ENCODE measurements at places on chromosomes 2 and 18. TPM values are rescaled to one million over a fixed set of nuclear protein-coding genes. Genes with fewer than 3 reads are reported as not detected.
A peak's percentile ranks its signal among the peaks of the same experiment; 100 is the strongest.

DNA sequence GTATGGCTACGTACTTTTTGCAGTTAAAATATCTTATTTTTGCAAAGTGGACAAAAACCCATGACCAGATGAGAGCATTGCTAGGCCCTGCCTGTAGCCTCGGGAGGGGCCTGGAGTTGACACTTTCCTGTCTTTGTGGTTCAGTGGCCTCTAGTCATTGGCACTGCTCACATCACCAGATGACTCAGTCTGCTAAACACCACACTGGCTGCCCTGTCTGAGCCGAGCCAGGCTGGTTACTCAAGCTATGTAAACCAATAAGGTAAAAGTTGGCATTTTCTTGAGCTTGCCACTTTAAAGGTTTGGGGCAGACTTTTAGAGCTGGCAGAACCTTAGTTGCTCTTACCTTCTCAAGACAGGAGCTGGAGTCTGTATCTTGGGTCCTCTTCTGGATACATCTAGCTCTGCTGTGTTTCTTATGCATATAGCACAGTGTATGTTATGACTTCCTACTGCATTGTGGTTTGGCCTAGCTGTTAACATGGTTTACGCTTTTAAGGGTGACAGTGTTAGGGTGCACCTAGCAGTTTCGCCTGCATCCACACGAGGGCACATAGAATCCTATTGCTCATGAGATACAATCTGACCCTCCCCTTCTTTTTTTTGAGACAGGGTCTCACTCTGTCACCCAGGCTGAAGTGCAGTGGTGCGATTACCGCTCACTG, 76.4 kb downstream of the AP1S3 start:
- H3K27ac ChIP-seq: no peak overlapping the region
- H3K4me1 ChIP-seq: no peaks in the 10 kb centered on the region
- H3K36me3 ChIP-seq: peaks cover 3% of the 10 kb centered on the region
- H3K27me3 ChIP-seq: no peaks in the 10 kb centered on the region
- H3K4me3 ChIP-seq: no peak overlapping the region

The BBS5 gene
- total RNA-seq: 3.0 TPM

DNA sequence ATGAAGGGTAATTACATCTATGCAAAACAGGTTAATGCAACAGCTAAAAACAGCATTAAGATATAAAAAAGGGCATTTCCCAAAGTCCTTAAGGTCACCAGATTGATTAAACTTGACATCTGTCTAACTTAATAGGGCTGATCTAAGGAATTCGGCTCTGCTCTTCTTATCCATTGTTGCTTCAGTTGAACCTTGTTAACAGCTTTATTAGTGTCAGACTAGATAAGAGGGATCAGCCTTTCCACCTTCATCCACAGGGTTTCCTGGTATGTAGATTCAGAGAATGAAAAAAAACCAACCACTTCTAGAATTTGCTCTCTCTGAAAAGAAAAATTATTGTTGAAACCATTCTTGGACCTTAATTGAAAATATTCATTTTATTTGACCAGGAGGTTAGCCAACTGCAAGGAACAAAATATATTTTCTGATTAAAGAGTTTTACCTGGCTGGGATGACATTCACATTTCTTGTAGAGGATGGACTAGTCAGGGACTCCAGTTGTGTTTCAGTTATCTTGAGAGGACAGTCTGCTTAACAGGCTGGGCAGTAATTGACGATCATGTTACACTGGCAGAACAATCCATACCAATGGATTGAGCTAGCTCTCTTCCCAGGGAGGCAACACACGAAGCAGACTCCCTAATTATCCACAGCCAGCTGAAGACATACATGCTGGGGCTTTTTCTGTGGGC, 357.4 kb upstream of the ACVR2A start:
- no peaks in the 10 kb centered on the region for H3K36me3 ChIP-seq
- peaks cover 16% of the 10 kb centered on the region for H3K4me1 ChIP-seq
- DNase-seq: no peak
- no peak overlapping the region for H3K4me3 ChIP-seq

DNA sequence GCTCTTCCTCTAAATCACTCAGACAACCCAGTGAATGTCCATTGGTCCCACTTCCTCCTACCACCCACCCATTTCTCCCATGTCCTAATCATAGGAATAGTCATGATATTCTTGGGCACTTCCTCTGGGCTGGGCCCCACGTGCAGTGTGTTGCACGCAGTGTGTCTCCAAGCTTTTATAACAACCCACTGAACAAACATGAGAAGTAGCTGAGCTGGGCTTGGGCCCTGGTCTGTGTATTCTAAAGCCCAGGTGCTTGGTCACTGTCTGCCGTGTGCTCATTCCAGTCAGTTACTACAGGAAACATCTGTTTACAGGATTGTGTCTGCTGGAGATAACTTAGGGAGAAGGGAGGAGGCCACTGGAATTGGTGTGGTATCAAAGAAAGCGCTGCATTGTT, 64.2 kb upstream of the THOC1 start:
- H3K27me3 ChIP-seq: no peaks in the 10 kb centered on the region
- no peaks in the 10 kb centered on the region for H3K36me3 ChIP-seq
- peak overlapping the region; percentile 50 for H3K27ac ChIP-seq
- no peak overlapping the region for H3K4me3 ChIP-seq
- peaks cover 8% of the 10 kb centered on the region for H3K4me1 ChIP-seq

- no peaks in the 10 kb centered on the region for H3K27me3 ChIP-seq
- no peak overlapping the region for H3K4me3 ChIP-seq
- DNase-seq: no peak
- no peak overlapping the region for H3K27ac ChIP-seq
These were observed 19.7 kb downstream of the CLUL1 start for GRCh38 chr18:616380-616995.

DNA sequence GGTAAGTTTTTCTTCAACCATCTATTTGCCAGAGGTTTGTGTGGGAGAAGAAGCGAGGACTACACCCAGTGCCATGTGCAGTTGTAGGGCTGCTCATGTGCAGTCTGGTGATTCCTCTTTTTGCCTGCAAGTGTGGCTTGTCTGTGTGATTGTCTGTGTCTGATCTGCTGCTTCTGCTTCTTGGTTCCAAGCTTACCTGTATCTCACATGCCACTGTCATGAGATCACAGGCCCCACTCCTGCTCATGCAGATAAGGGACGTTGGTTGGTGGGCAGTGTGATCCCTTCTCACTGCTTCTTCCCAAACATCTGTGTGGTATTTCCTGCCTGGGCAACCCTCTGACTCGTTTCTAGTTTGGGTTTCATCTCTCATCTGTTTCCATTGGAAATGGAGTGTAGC, 27.1 kb downstream of the RRM2 start:
- no peaks in the 10 kb centered on the region for H3K36me3 ChIP-seq
- no peaks in the 10 kb centered on the region for H3K4me1 ChIP-seq
- H3K27ac ChIP-seq: peak overlapping the region; percentile 38
- H3K27me3 ChIP-seq: no peaks in the 10 kb centered on the region
- no peak overlapping the region for H3K4me3 ChIP-seq
- no peak for DNase-seq

The ARHGAP28 gene
- total RNA-seq: 3.3 TPM

GRCh38 chr2:69154106-69154505, 141.1 kb downstream of the ANTXR1 start:
- peak overlapping the region; percentile 44 for H3K27ac ChIP-seq
- no peaks in the 10 kb centered on the region for H3K27me3 ChIP-seq
- peaks cover 3% of the 10 kb centered on the region for H3K4me1 ChIP-seq
- no peak overlapping the region for H3K4me3 ChIP-seq

DNA sequence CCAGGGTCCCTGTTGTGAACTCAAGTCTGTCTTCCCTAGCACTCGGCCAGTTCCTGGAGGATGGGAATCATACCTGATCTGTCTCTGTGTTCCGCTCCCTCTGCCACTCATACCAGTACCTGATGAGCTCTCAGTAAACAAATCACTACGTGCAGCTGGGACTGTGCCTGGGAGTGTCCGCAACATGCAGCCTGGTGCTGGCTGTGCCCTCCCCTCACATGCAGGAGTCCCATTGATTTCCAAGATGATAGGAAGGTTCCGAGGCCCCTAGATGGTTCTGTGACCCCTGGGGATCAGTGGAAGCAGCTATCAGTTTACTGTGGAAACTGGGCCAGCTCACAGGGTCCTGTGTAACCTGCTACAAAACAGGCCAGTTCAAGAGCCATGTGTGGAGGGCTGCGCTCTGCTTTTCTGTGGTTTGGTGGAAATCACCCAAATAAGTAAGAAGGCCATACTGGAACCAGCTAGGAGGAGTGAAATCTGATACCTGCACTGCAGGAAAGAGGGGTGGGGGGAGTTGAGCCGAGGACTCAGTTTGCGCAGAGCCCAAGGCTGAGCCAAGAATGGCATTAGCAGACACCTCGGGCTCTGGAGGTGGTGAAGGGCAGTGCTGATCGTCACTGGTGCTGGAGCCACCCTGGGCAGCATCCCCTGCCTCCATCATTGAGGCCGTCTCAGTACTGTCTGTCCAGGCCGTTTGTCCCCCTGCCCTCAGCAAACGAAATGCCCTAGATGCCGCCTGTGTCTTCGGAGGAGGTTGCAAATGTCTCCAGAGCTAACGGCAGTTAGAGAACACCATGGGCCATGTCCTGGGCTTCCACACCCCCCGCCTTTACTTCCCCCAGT, 93.3 kb downstream of the KLHL29 start:
- H3K36me3 ChIP-seq: no peaks in the 10 kb centered on the region
- no peaks in the 10 kb centered on the region for H3K27me3 ChIP-seq
- no peak overlapping the region for H3K4me3 ChIP-seq
- no peak for DNase-seq

The IL18RAP gene
- total RNA-seq: 12.1 TPM

The ST6GAL2 gene
- 2.0 TPM for total RNA-seq

- H3K4me1 ChIP-seq: no peaks in the 10 kb centered on the region
- no peaks in the 10 kb centered on the region for H3K36me3 ChIP-seq
- DNase-seq: no peak
- no peak overlapping the region for H3K27ac ChIP-seq
These were observed 543.0 kb downstream of the TNS1 start for GRCh38 chr2:217459680-217460405.

DNA sequence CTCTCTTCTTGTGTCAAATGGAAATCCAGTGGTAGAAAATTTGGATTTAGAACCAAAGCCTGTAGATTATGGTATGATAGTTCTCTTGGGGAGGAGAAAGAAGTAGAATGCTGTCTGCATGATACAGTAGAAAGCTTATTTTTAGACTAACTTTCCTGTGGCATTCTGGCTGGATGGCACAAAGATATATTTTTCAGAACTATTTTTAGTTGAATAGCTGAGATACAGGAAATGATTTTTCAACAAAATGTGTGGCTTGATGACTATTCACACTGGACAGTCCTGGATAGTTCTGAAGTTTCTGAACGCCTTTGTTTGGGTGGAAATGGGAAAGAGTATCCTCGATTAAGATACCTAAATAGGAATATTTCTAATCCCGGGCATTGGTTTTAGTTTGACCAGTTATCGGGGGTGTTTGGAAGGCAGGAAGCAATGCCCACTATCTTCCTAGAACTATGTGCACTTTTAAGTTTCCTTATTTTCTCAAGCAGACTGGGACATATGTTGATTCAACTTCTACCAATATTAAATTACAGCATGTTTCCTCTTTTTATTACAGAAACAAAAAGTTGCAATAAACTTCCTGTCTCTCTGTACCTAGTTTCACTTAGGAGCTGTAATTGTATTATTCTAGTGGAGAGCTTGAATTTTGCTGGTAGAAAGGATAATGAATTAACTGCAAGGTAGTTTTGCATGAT, 32.1 kb downstream of the GDF7 start:
- H3K4me3 ChIP-seq: no peak overlapping the region
- DNase-seq: no peak

The C2orf78 gene
- total RNA-seq: not detected

DNA sequence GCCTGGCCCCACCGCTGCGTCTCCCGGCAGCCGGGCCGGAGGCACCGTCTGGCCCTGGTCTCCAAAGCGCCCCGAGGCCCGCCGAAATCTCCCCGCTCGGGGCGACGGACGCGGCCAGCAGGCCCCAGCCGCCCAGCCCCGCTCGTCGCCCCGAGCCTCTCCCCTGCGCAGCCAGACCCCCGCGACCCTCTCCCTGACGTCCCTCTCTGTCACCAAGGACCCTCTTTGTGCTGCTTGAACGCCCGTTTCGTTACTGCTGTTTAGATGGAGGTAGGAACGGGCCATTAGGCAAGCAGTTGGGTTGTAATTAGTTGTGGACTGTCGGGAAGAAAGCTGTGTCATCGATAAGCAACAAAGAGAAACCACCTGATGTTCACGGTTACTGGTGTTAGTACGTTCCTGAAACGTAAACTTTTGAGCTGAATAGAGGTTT, 686 bp downstream of the UBXN4 start:
- no peaks in the 10 kb centered on the region for H3K36me3 ChIP-seq
- peak overlapping the region; percentile 73 for H3K4me3 ChIP-seq
- peak; percentile 36 for DNase-seq
- H3K27me3 ChIP-seq: no peaks in the 10 kb centered on the region

DNA sequence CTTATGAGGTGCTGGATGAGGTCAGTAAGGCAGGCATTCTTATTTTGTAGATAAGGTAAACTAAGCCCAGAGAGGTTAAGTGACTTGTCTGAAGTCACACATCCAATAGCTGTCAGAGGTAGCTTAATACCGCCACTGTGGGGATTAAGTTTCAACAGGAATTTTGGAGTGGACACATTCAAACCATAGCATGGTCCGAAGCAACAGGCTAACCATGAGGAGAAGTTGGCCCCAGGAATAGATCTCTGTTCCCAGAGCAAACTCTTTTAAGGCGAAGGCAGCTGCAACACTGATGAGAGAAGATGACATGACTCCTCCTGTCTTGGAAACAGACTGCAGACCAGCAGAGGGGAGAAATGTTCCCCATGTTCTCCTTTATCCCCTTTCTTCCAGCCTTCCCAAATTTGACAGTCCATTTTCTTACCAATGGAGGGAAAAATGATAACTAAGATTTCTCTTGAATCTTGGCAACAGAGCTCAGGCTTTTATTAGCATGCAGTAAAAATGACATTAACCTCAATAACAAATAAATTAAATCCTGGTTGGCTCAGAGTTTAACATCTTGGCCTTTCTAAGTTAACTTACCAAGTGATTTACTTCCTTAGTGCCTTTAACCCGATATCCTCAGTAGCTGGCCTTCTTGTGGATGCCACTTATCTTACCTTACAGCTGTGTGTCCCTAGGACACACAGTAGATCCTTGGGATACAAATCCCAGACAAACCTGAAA, 67.9 kb upstream of the STPG4 start:
- DNase-seq: no peak
- H3K4me3 ChIP-seq: no peak overlapping the region
- H3K27ac ChIP-seq: peak overlapping the region; percentile 66
- no peaks in the 10 kb centered on the region for H3K27me3 ChIP-seq

The KCNF1 gene
- 0.27 TPM for total RNA-seq

DNA sequence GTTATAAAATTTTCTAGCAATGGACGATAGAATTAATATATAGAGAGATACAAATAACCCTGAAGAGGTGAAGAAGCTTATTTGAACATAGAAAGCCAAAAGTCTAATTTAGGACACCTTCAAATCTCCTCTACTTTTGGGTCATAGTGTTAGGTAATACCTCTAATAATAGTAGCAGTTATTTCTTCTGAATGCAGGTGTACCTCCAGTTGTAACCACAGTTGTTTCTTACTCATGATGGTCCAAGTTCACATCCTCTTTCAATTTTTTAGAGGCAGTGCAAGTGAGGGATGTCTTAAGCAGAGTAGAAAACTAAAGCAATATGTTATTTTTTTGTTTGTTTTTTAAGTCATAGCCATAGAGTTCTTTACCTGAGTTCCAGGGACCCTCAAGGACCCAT, 429.5 kb downstream of the CCDC85A start:
- H3K27ac ChIP-seq: no peak overlapping the region
- no peak for DNase-seq
- no peaks in the 10 kb centered on the region for H3K36me3 ChIP-seq
- no peak overlapping the region for H3K4me3 ChIP-seq

The KIAA2012 gene
- not detected for total RNA-seq

- H3K4me3 ChIP-seq: no peak overlapping the region
- H3K4me1 ChIP-seq: no peaks in the 10 kb centered on the region
- no peak for DNase-seq
- H3K27ac ChIP-seq: no peak overlapping the region
These were observed 226.1 kb downstream of the LRRTM1 start for GRCh38 chr2:80078290-80079036.

The CYP1B1 gene
- total RNA-seq: 7.6 TPM
